ENCODE measurements at places on chromosomes 7 and 10.

DNA sequence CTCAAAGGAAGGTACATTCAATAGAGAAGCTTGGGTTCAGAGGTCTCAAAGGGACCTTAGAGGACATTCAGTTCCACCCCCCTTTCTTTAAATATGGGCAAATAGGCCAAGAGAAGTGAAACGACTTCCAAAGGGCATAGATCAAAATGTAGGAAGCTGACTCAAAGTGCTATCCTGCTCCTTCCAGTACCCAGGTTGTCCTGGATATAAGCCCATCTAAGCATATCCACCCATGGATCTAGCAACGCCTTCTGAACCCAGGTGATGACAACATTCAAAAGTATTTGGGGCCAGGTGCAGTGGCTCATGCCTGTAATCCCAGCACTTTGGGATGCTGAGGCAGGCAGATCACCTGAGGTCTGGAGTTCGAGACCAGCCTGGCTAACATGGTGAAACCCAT, 5.3 kb downstream of the ATXN7L1 start:
- DNase-seq = no peak

- DNase-seq = no peak
Observed at GRCh38 chr7:80768756-80769155, 130.3 kb downstream of the CD36 start.

DNA sequence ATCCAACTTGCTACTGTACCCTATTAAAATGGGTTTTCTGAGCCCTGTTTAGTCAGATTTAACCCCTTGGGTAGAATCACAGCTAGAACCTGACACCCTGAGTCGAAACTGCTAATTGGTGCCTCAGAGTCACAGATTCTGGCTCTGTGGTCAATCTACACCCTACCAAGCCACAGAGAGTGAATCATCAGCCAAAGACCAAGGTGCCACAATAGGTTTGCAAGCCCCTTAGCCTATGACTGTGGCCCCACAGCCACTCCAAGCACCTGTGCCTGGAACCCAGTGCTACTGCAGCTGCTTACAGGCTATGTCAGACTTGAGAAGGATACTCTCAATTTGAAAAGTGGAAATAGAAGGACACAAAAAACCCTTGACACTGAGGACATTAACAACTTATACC, 202.8 kb upstream of the KCND2 start:
- DNase-seq = no peak

DNA sequence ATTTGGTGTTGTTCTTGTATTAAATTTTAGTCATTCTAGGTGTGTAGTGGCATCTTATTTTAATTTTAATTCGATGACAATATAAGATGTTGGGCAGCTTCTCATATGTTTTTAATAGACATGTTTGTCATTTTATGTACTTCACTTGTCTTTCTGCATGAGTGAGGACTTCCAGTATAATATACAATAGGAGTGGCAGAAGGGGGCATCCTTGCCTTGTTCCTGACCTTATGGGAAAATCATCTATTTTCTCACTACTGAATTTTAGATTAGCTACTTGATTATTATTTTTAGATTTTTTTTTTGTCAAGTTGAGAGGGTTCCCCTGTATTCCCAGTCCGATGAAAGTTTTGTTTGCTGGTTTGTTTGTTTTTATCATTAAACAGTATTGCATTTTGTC, 495.2 kb upstream of the GRM3 start:
- DNase-seq = no peak

- no peak for DNase-seq
Observed at GRCh38 chr10:129048513-129048912, 418.5 kb upstream of the MGMT start.

DNA sequence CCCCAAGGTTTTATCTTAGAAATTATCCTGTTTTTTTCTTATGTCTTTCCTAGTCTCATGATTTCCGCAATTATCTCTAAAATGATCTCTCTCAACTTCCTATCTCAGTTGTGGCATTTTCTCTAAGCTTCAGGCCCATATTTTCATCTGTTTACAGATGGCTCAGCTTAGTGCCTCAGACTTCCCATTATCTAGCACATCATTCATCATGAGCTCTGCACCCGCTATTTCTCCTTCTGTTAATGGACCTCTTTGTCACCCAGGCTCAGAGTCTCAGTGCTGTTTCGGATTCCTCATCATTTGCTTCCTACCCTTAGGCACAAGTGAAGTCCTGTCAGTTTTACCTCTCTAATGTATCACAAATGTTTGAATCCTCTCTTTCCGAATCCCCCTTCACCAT, 84.1 kb downstream of the BMPR1A start:
- no peak for DNase-seq

- DNase-seq = no peak
Observed at GRCh38 chr10:79239924-79240581, 107.2 kb upstream of the PPIF start.

GRCh38 chr10:87504307-87504639, 420 bp upstream of the MINPP1 start:
- no peak for DNase-seq

DNA sequence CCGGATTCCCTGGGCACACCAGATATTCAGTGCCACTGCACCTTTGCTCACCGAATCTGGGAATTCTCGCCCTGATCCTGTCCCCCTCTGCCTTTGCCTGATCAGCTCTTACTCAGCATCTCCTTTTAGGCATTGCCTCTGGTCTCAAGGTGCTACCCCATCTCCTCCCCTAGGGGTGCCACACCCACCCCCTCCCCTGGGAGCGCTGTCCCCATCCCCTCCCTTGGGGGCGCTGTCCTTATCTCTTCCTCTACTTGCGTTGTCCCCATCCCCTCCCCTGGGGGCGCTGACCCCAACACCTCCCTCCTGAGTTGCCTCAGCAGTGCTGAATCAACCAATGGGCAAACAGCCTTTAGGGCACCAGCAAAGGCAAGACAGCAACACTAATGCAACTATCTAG, 686.9 kb upstream of the FOXK1 start:
- no peak for DNase-seq

Measured in esophagus squamous epithelium (tissue), 5 donors.